ENCODE measurements at places on chromosomes 7 and 10.

- no peak for DNase-seq
Observed at GRCh38 chr10:74333174-74333573, 182.2 kb downstream of the ADK start.

DNA sequence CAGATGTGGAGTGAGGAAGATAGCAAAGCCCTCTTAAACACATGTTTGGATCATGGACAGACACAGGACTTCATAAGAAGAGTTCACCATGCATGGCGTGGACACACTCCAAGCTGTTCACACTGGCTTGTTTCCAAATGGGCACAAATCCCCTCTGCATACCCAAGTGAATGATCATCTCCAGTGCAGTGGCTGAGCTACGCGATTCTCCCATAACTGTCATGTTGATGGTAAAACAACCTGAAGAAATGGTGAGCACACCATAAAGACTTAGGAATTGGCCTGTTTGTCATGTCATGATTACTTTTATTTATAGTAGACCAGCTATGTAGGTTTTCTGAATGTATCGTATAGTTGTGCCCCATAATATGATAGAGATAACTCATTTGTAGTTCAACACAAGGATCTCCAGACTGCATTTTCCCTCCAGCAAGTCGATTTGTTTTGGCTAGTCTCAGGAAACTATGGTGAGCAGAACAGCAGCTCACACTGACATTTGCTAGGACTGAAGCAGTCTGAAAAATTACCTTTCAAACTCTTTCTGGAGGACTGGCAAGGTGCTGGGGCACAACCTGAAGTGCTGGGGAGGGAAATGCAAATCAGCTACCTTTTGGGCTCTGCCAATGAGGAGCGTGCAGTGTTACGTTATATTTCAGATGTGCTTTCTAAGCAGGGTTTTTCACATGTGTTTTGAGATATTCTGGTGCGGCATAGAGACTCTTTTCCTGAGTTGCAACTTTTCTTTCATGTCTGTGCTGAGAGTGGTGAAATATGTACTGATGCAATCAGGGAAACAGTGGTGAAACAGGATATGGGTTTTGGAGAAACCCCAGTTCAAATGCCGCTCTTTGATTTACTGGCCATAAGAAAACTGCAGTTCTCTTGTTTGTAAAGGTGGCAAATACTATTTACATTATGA lies 629.6 kb upstream of the DPP6 start:
- peak; percentile 1 for DNase-seq

DNA sequence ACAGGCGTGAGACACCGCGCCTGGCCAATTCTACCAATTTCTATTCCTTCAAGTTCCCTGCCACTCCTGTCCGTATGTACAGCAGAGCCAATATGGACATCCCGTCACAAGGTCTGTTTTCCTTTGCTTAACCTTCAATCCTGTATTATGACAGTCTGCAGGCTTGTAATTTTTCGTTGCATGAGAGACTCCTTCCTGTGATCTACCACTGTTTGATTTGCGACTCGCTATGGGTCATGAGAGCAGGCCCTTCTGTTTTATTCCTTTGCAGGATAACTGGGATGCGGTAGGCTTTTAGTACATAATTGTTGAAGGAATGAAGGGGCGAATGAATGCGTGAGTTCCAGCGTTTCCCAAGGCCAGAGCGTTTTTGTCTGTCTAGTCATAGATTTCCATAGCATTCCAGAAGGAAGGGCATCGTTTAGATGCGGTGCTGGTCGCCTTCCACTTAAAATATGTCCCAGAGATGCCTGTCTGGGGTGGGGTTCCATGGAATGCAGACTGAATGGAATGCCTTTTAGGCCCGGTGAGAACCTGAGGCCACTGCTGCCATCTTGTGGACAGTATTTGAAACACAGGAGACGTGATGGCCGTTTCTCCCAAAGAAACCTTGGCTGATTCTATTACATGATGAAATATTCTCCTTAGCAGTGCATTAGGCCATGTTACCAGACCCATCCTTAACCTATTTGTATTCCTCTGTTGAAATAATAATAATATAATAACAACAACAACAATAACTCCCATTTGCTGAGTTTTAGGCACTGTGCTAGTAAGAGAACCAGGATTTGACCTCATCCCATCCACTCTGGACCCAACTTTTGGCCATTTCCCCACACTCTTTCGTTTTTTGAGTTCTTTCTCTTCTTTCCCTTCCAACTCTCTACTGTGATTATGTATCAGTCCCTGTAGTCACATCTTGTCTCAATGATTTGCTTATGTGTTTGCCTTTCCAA lies 193.2 kb downstream of the MYOF start:
- DNase-seq = peak; percentile 81

GRCh38 chr7:42876182-42877068 lies 35.4 kb downstream of the C7orf25 start:
- peak; percentile 72 for DNase-seq

DNA sequence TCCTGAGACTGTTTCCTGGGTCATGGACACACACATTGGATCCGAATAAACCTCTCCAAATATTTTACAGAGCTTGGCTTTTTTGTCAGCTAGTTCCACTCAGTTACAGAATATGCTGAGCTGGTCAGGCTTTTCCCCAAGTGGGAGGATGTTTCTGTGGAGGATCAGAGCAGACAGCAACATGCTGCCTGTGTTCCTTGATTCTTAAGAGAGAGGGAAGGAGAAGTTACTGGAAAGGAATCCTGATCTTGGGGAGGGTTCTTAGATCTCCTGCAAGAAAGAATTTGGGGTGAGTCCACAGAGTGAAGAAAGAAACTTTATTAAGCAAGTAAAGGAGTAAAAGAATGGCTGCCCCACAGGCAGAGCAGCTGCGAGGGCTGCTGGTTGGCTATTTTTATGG lies 76.8 kb upstream of the RPA3 start:
- DNase-seq = no peak

DNA sequence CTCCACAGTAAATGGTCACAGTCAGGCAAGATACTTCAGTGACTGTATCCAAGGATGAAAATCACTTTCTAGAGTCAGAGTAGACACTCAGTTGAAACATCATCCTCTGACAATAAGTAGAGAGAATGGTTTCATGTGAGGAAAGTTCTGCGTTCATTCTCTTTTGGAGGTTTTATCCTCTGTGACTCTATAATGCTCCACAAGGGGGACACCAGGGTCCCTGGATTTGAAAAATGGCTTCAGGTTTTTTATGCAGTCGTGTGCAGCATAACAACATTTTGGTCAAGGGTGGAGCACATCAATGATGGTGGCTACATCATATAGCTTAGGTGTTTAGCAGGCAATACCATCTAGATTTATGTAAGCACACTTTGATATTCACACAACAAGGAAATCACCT lies 40.4 kb downstream of the TMEM168 start:
- no peak for DNase-seq

DNA sequence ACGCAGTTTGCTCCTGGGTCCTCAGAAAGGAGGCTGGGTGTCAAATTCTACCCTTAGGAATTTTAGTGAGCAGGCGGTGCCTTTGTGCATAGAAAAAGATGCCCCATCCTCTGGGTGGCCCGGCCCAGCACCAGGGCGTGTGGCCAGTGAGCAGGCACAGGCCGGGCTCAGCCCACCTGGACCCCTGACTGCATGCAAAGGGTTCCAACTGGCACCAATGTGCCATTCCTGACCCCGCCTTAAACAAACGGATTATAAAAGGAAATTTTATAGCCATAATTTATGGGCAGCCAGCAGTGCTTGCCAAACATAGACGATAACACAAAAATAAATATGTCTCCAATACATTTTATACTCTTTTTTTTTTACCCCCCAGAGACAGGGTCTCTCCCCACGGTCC lies 40.1 kb upstream of the GNA12 start:
- no peak for DNase-seq

DNA sequence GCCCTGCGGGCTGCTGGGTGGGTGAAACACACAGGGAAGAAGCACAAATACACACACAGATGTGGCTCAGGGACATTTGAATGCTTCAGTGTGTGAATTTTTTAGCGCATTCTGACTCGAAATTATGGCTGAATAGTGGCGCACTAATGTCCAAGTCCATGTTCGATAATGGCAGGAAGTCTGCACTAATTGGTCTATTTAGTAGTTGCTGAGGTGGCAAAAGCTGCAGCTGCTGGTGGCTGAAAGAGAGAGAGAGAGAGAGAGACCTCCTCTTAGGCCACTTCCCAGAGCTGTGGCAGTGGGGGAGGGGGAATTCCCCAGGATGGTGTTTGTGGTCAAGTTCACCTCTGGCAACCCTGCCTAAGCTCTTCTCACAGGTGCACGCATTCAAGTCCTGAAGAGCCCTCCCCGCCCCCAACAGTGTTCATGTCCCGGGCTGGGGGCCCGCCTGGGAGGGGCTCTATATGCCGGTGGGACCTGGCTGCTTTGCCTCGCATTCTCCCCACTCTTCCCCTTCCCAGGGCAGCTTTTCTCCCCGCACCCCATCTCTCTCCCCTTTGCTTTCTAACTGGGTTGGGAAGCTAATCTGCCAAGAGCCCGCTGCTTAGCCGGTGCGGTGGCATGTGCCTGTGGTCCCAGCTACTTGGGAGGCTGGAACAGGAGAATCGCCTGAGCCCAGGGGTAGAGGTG lies 6.0 kb upstream of the MNX1 start:
- DNase-seq = no peak

DNA sequence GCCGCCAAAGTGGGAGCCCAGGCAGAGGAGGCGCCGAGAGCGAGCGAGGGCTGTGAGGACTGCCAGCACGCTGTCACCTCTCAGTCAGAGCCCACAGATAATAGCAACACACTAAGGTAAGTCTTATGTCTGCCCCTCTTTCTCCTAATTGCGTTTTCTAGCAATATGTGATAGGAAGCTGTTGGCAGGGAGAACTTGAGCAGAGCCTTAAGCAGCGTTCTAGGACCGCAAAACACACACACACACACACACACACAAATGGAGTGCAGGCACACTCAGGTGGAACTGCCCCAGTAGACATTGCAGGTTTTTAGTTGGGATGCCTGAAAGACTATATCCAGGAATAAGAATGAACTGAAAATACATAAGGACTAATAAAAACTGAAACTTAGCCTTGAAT lies 1188.5 kb downstream of the NXPH1 start:
- DNase-seq = no peak

DNA sequence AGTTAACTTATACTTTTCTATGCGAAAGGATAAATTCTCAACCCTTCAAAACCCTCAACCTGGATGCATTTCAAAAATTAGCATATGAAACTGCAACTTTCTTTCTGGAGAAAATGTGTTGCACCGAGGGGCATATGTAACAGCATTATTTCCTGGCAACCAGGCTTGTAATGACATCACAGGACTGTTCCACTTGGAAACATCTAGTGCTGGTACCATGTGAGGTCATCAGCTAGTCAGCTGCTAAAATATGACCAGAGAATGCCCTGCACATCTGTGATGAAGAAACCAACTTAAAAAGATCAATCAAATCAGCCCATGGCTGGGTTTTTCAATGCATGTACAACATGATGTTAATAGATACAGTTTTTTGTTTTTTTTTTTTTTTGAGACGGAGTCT lies 40.0 kb downstream of the FGFR2 start:
- DNase-seq = no peak

GRCh38 chr7:114922026-114922651 lies at the start of gene MDFIC:
Gene MDFIC, plus strand, starts transcription at chr7:114922094. Its CDS starts 940 bp downstream, at chr7:114923034.
- DNase-seq = no peak

GRCh38 chr10:122590153-122590552 lies 29.6 kb downstream of the DMBT1 start:
- no peak for DNase-seq

GRCh38 chr10:34232481-34232880 lies 582.6 kb downstream of the PARD3 start:
- no peak for DNase-seq

GRCh38 chr7:39540320-39540719 lies 25.9 kb upstream of the YAE1 start:
- no peak for DNase-seq

DNA sequence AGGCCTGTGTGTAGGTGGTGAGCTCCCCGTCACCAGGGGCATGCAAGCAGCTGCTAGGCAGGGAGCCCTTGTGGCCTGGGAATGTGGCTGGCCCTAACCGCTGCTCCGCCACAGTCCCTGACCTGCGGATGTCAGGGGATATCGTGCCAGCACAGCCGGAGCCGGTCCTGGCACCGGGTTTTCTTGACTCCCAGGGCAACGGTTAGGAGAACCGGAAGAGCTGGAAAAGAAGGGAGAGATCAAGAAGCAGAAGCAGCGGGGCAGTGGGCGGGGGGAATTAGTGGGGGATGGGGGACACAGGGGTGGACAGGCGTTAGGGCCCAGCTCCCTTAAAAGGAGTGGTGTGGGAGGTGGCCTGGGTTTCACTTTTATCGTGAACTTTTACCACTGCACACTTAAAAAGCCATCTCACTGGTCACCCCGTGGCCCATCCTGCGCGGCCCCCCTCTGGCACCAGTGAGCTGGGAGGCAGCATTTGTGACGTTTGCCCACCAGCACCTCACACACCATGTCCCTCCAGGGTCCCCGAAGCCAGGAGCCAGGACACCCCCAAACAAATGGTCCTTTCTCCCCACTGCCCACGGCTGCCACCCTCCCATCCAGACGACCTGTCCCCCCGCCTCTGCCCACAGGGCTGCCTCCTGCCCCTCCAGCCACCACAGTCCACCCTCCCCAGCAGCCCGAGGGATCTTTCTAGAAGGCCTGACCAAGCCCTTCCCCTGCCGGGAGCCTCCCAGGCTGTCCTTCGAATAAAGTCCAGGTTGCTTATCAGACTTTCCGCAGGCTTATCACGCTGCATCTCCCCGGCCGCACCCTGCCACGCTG lies 1.8 kb upstream of the MICALL2 start:
- peak; percentile 96 for DNase-seq

DNA sequence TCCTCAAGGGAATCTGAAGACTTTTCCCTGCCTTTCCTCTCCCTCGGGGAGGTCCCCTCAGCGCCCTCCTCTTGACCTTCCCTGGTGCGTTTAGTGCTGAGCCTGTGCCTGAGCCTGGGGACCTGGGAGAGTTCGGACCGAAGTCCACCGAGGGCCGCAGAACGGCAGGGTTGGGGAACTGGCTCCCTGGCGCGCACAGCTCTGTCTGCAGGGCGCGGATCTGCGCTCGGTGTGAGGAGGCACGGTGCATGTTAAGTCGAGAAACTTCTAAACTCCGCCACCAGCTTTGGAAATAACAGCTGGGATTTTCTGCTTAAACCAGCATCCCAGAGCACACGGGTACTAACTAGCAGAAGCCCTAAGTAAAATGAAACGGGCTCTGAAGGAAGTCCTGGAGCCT lies 44.2 kb upstream of the SLC29A4 start:
- DNase-seq = no peak

DNA sequence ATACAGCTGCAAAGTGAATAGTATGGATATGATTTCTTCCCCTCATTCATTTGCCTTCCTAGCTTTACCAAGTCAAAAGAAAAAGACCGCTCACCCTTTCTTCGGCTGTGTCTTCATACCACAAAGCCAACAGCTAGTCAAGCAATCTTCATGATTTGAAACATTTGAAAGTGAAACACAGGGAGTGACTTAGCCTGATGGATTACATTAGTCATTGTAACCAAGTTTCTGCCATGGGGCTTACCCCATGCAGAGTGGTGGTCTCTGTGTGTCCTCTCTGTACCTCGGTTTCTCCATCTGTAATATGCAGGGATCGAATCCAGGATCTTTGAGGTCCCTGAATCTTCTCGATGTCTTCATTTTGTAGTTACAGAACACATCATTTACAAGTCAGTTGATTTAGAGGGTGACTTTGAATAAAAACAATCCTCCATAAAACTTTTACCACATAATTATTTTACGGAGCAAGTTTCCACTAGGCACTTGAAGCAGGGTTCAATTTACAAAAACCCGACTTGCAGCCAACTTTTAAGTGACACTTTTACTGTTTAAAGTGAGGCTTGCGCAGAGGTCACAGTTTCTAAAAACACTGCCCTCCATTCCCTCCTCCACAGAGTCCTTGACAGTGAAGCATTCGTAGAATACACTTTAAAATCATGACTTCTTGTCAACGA lies 2.2 kb upstream of the LGI1 start:
- no peak for DNase-seq

All from OCI-M1 (cell line).